Left cardiac atrium (tissue), 4 donors: ENCODE measurements at places on chromosomes 3 and 15. TPM values are rescaled to one million over a fixed set of nuclear protein-coding genes. Genes with fewer than 3 reads are reported as not detected.

IGF2BP2 gene
- total RNA-seq = 12.8 TPM

GRCh38 chr15:56739474-56739873 is 6.2 kb upstream of the ZNF280D start:
- DNase-seq = no peak

GRCh38 chr3:11250902-11251806 is 21.0 kb upstream of the ATG7 start:
- no peak for DNase-seq

DNA sequence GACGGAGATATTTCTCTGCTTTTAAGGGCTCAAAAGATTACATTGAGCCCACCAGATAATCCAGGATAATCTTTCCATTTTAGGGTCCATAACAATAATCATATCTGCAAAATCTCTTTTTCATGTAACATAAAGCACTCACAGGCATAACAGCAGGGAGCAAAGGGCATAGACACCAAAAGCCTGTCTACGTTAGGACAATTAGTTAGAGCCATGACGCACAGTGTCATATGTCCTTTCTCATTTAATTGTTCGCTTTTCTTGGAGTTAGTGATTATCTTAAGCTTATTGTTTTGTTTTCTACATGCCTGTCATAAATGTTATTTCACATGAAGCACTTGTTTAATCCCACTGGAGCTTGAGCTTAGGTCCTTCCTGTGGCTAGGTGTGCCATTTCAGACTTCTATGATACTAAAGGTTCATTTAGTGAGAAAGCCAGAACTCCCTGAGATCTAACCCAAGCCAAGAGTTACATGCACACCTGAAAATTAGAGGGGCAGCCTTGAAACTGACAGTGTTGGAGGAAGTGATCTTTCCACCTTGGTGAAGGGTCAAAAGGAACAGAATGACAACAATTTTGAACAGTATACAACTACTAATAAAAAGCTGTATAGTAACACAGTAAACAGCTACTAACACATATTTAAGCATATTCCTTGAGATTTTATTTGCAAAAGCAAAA is 11.7 kb upstream of the HHATL start:
- DNase-seq = no peak

GRCh38 chr15:51736751-51737521 is 519 bp downstream of the LYSMD2 start:
- DNase-seq = peak; percentile 60

DNA sequence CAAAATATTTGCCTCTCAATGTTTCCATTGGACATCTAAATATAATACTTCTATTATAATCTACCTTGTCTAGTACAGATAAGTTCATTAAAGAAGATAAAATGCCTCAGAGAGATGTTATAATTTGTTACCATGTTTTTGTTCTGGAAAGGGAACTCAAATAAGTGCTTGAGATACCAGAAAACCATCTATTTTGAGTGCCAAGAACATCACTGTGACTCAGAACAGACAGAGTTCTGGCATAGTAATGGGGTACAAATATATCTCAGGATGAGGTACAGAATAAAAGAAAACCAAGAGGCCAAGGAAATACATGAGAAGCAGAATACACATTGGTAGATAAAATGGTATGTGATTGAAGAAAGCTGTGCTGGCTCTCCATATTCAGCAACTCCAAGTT is 58.9 kb downstream of the IMPG2 start:
- DNase-seq = no peak
